Foreskin melanocyte (primary cell): ENCODE measurements at places on chromosomes 1 and 21.

- no peak for DNase-seq
These were observed 40.5 kb downstream of the UBE2G2 start for GRCh38 chr21:44761011-44761729.

GRCh38 chr1:175303201-175303707, 110.7 kb upstream of the KIAA0040 start:
- DNase-seq, result no peak

- no peak for DNase-seq
These were observed 16.6 kb downstream of the ATP1A4 start for GRCh38 chr1:160168016-160168415.

DNA sequence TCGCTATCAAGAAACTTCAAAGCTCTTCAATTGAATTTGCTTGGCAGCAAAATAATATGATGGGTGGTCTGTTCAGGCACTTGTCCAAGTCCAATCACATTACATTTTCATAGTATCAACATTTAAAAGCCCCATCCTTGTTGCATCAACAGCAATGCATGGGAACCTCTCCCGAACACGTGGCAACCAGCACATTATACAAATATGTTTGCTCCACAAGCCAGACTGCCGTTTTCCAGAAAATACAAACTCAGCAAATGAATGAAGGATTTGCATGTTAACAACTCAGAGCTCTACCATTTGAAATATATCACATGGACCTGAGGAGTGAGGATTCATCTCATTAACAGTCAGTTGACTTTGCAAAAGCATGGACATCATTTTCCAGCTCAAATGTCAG, 20.0 kb upstream of the LYPLAL1 start:
- DNase-seq, result no peak

DNA sequence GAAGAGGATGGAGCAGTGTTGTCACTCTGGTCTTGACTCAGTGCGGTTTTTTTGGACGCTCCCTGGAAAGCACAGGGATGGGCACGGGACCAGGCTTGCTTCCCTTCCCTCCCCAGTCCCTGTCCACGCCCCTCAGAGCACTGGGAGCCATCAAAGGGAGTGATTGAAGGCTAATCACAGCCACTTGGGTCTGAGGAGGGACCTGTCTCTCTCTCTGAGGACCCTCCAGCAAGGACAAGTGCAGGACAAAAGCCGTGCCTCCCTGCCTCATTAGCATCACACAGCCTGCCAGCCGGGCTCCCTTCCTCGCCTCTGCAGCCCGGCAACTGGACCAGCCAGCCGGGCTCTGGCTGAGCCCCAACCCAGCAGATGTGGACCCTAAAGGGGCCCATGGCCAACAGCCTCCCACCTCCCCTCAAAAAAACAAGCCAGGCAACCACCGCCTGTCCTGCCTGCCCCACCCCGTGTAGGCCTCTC, 18.6 kb upstream of the PDZK1IP1 start:
- no peak for DNase-seq
